ENCODE measurements at places on chromosomes 4 and X. TPM values are rescaled to one million over a fixed set of nuclear protein-coding genes. Genes with fewer than 3 reads are reported as not detected.

DNA sequence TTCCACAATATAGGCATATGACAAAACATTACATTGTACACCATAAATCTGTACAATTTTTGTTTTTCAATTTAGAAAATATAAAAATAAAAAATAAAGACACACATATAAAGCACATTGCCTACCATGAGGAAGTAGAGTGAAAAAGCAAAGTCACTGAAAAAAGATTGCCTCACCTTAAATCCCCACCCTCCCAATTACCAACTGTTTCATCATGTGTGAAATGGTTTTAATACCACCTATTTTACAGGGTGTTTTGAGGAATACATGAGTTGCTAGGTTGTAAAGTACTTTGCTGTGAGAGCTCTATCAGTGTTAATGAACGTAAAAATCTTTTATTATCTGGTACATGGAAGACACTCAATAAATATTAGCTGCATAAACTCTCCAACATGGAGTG is 373.6 kb upstream of the NDST3 start:
- no peak for DNase-seq

DNA sequence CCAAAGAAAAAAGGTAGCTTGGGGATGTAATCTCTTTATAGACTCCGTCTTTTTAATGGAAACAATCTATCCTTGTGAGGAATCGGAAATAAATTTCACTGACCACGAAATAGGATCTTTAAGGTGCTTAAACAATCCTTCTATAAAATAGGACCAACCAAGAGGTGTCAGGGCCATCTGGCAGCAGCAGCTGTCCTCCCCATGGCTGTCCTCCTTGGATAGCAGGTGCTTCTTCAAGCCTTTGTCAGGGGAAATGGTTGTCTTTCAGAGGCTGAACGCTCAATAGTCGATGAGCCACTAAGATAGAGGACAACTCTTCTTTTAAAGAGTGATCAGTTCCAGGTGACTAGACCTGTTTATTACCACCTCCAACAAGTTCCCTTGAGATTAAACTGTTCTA is 231.0 kb downstream of the ADGRL3 start:
- no peak for DNase-seq

- no peak for DNase-seq
These were observed 19.7 kb upstream of the DOCK11 start for GRCh38 chrX:118475903-118476302.

GRCh38 chr4:182354867-182355266 is 111.7 kb downstream of the TENM3 start:
- DNase-seq = peak; percentile 73

DNA sequence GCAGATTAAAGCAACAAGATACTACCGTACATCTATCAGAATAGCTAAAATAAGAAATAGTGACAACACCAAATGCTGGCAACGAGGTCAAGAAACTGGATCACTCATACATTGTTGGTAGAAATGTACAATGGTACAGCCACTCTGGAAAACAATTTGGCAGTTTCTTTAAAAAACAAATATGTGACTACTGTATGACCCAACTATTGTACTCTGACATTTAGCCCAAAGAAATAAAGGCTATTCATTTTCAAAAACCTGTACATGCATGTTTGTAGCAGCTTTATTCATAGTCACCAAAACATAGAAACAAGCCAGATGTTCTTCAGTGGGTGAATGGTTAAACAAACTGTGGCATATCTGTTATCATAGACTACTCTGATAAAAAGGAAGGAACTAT is 8.2 kb downstream of the CLCN3 start:
- DNase-seq = no peak

- no peak for DNase-seq
These were observed 142.6 kb downstream of the EGF start for GRCh38 chr4:110055158-110055768.

DNA sequence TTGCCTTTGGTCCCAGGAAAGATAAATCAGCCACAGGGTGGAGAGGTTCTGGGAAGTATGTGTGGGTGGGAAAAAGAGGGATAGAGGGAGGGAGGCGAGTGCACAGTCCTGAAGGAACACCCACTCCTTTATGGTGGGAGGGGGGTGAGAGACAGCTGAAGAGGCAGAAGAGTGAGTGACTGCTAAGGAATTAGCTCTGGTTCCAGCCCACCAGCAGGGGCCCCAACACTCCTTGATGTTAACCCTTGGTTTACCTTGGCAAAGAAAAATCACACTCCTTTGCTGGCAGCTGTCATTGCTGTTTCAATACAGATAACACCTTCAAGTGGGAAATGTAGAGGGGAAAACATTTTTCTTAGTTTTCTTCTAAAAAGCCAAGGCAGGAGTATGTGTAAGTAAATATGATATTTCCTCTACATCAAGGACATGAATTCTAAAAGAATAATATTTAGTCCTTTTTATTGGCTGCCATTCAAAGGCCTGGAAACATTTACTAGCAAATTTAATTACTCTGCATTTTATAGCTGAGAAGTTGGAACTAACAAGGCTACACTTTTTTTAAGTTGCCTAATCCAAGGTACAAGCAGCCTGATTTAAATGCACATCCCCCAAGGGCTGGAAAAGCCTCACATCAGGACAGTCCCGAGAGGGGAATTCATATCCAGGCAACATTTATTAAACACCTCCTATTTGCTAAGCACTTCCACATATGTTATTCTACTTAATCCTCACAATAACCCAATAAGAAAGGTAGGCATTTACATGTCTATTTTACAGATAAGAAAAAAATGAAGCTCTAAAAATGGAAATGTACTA is 81.7 kb downstream of the HS6ST2 start:
- DNase-seq = no peak

GRCh38 chrX:12021698-12022097 is 116.6 kb upstream of the FRMPD4 start:
- DNase-seq = no peak

GRCh38 chr4:70714079-70714887 is 7.5 kb upstream of the RUFY3 start:
- DNase-seq = no peak

DNA sequence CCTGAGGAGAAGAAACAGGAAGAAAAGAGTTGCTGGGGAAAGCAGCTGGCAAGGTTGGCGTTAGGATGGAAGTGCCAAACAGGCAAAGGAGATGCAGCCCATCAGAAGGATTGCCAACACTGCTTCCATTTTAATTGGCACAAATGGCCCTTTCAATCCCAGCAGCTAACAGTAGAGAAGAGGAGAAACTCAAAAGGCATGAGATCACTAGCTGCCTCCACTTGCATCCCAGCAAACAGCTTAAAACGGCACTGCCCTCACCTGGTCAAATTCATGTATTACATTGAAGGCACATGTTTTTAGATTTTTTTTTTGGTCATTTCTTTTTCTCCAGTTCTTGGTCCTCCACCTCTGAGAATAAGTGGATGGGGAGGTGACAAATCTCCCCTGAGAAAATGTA is 14.9 kb upstream of the LOC101059915 start:
- peak; percentile 42 for DNase-seq

The C4orf50 gene
- total RNA-seq = not detected

The NXF2 gene
- total RNA-seq = not detected

The TCP11X2 gene
- total RNA-seq = not detected

The GPR82 gene
- not detected for total RNA-seq
